Mesenteric fat pad (tissue), 1 donor: ENCODE measurements at places on chromosomes 2 and 18.

DNA sequence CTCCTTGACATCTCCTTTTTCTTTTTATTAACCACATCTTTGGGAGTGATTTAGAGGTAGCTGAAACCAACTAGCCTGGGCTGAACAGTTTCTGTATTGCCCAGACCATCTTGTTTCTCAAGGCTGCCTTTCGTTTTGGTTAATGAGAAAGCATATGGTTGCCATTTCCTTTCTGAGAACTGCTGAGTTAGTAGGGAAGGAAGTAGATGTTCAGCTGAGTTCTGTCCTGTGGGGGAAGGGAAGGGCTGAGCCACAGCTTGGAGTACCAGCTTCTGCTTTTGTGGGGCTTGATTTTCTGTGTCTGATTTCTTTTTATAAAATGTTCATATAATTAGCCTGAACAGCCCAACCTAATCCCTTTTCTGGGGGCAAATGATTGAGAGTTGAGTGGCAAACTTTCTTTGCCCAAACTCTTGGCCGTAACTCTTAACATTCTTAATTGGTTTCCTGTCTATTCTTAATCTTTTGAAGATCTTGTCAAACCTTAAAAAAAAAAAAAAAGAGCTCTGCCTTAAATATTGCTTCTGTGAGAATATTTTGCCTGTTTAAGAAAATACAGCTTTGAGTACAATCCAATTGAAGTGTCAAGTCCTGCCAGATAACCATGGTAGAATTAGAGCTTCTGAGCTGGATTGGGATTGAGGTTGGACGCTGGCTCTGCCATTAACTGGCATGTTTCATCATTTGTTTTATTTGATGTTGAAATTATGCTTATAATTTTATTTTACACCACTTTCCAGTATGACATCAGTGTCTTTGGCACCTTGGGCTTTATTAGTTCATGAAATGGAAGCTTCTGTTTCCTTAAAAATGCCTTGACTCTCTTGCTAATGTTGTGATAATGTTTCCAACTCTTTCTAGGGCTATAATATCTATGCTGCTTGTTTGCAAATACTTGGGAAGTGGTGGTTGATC lies 1.9 kb upstream of the NABP1 start:
- DNase-seq, result no peak

DNA sequence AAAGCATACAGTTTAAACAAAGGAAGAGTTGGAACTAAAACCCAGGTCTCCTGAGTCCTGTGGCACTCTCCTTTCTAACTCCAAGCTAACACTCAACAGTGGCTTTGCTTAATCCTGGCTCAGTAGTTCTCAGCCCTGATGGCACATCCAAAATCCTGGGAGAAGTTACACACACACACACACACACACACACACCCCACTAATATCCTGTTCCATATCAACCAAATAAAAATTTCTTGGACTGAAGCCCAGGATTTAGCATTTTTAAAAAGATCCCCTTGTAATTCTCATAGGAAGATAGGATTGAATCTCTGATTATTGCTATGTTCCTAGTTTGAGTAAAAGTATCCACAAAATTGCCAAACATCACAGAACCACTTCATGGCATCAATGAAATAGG lies 136.1 kb upstream of the RIOK3 start:
- DNase-seq, result no peak

DNA sequence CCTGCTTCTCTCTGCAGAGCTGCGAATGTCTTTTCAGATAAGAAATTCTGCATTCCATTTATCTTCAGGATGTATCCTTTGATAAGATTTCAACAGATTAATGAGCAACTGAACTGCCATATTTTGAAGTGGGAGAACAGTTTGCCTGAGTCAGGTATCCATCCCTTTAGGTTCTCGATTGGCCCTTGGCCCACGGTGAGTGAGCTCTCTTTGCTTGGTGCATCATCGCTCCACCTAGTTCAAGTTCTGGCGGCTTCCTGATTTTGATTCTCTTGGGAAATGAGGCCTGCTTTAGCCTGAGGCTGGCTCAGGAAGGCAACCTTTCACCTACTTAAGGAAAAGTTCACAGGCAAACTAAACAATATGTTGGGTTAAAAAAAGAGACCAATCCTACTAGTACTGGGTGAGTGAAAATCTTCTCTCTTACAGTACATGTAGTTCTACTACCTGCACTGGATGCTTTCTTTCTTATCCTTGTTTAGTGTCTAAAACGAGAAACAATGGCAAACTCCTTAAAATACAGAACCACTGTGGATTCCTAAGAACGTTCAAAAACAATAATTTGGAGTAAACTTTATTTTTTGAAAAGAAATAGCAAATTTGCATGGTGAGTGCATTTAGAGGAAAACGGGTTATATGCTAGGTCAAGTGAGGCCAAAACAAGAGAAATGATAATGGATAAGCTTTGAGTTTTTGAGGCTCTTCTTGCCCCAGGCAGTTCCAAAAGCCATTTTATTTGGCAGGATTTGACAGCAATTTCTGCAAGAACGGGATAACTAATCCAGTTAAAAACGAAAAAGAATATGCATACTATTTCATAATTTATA lies 837 bp upstream of the ACSL3 start:
- no peak for DNase-seq

DNA sequence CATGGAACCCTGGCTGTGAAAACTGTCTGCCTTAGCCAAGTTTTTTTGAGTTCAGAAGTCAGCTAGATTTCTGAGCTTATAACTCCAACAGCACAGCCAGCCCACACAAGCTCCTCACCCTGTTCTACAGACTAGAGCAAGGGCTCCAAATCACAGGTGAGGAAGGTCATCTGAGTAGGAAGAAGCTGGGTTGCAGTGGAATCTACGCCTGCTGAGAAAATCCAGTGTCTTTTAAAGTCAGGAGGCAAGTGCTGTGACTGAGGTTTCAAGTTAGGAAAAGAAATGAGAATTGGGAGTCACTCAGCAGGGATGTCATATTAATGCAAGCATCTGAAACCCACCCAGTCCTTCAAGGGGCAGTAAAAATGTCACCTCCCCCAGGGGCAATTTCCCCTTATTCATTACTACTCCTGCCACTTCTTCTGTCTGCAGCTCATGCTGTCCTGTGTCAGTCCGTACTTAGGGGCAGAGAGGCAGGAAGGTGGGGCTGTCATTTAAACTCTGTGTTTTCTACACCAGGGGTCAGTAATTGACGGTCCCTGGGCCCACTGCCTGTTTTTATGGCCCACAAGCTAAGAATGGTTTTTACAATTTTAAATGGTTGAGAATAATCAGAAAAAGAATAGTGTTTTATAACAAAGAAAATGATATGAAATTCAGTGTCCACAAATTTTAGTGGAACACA lies 551.1 kb downstream of the BCL11A start:
- DNase-seq, result no peak
